HCT116 (cell line): ENCODE measurements at places on chromosomes 5 and 9. TPM values are rescaled to one million over a fixed set of nuclear protein-coding genes. Genes with fewer than 3 reads are reported as not detected.

DNA sequence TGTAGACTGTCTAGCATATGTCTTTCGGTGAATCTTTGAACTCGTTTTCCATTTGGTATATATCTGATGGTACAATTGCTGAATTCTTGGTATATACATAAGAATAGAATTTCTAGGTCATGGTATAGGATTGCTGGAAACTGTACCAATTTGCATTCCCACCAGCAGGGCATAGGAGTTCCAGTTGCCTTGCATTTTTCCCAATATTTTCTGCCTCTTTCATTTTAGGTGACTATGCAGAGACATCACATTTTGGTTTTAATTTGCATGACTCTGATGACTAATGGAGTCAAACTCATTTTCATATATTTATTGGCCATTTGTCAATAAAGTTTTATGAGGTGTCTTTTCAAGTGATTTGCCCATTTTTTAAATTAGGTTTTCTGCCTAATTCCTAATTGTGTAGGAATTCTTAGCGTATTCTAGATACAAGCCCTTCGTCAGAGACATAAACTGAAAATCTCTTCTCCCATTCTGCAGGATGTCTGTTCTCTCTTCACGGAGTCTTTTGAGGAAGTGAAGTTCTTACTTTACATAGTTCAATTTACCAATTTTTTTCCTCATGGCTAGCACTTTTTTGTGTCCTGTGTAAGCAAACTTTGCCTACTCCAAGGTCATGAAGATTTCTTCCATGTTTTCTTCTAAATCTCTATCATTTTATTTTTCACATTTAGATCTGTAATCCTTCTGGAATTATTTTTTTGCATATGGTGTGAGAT, 28.9 kb upstream of the PDCD1LG2 start:
- no peak for DNase-seq

DNA sequence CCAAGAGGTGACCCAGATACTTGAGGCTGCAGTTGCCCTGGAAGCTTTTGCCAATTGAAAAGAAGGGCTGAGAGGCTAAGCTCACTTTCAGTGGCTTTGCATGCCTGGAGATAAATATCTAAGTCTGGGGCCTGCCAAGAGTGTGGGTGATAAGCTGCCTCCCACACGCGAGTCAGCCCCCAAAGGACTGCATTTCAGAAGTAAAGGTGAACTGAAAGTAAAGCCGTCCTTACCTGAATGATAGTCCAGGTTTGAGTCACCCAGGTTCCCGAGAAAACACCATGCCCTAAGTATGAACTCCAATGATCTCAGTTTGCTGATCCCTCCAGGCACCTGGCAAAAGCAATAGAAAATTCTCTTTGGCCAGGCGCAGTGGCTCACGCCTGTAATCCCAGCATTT, 22.5 kb upstream of the N4BP3 start:
- no peak for DNase-seq

The SAXO1 gene
- total RNA-seq, result not detected

GRCh38 chr5:35247648-35248034, 17.4 kb upstream of the PRLR start:
- no peak for DNase-seq

DNA sequence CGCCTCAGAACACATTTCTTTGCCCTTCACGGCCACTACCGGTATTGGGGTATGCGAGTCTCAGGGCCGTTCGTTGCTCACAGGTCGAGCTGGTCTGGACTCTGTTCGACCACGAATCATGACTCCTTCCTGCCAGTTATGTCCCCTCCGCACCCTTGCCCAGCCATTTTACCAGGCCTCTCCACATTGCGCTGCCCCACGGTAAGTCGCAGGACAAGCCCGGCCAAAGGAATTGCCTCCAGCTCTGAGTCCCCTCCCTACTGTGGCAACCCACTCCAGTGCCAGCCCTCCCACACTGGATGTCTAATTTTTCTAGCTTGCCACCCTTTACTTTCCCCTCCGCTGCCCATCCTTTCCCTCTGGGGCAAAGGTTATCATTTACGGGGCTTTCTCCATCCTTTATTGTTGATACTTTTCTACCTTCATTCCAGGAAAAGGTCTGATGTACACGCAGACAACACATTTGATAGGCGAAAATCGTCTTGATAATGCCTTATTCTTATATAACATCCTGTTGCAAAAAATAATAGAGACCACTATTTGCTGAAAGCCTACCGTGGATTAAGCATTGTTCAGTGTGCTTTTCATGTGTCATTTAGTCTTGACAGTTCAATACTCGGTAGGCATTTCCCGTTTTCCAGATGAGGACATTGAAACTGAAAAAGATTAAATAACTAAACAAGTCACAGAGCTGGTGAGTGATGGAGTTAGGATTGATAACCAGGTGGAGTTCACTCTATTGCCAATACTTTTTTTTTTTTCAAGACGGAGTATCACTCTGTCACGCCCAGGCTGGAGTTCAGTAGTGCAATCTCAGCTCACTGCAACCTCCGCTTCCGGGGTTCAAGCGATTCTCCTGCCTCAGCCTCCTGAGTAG, 958 bp upstream of the HSPA5 start:
- DNase-seq, result no peak

GRCh38 chr9:16045651-16046280, 492.9 kb downstream of the CCDC171 start:
- DNase-seq, result no peak

- DNase-seq, result no peak
Measured at GRCh38 chr9:126775926-126776325, 28.9 kb upstream of the ZBTB43 start.

DNA sequence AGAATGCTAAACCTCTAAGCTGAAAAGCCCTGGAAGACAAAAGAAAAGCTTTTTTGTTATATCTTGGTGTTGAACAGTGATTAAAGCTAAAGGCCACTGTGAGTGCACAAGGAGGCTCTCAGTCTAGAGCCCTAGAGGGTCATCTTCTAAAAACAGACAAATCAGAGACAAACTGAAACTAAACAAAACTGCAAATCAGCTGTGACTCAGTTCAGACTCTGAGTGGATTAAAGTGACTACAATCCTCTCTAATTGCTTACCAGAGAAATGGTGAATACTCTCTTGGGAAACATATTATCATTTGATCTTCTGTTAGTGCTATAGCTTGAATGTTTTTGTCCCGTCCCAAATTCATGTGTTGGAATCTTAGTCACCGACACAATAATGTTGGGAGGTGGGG, 491.9 kb downstream of the CDH18 start:
- no peak for DNase-seq

- no peak for DNase-seq
Measured at GRCh38 chr5:133705331-133705730, 93.0 kb upstream of the FSTL4 start.
